ENCODE measurements at places on chromosomes 7 and 10.

GRCh38 chr10:61166065-61166464 is 222.1 kb upstream of the RHOBTB1 start:
- no peak for DNase-seq

DNA sequence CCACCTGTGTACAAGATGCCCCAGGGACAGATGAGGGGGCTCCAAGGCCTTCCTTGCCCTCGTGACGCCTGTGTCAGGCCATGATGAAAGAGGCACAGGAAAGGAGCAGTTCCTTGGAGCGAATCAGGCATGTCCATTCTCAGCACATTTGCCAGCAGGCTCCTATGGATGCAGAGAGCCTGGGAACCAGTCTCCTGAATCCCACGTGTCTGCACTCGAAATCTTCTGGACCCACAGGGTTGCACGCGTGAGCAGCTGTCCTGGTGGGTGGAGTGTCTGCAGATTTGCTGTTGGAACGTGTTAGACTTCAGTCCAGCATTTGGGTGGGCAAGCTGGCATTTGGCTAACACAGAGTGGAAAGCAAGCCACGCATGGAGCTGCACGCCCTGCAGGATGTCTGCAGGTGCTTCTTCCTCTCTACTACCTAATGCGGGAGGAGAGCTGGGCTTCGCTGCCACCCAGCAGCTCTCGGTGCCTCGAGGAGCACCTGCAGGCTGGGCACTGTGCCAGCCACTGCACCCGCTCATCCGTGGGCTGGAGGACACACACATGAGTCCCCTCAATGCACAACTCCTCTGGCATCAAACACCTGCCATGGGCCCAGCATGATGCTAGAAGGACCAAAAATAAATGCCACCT is 140.7 kb downstream of the PAXIP1 start:
- DNase-seq: no peak

DNA sequence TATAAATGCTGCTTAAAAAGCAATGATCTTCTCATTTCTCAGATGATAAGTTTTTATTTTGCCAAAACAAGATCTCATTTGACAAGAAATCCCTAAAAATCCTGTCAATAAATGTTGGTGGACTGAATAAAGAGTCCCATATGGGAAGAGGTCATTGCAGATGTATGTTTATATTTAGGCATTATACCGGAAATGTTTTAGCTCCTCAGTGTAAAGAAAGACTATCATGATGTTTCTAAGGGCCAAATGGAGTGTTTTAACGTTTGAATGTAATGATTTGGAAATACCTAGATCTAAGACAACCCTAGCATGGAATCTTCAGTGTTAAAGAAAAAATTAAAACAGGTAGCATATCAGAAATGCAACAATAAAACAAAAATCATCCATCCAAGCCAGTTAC is 457.8 kb upstream of the NFE2L3 start:
- no peak for DNase-seq

GRCh38 chr10:17907641-17908040 is 44.1 kb upstream of the SLC39A12 start:
- no peak for DNase-seq

DNA sequence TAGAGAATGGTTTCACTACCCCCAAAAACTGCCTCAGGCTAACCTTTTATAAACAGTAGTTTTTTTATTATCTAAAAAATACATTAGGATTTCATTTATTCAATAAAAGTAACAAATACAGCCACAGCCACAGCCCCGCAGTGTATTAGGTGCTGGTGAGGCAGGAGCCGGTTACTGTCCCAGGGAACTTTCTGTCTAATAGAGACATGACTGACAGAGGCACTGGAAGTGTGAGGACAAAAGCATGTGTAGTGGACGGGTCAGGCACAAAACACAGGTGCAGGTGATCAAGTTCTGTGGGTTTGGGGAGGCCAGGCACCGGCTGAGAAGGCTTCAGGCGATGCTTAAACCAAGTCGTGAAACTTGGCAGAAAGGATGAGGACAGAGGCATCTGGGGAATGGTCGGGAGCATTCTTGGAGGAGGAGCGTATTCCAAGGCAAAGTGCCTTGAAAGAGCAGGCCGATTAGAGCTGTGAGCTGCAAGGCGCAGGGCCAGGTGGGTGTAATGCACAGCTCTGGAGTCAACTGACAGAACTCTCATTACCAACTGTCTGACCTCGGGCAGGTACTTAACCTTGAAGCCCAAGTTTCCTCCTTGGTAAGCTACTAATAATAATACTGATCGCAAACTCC is 138.2 kb downstream of the USP6NL start:
- DNase-seq: no peak

- no peak for DNase-seq
These were observed 24.8 kb downstream of the GNA12 start for GRCh38 chr7:2819161-2819953.

Data from RWPE1 (cell line).